Activated T-helper 1 cell treated with Interleukin-2 at 50 U/mL for 16 hours (primary cell): ENCODE measurements at places on chromosomes 12 and 14.

- DNase-seq: no peak
Measured at GRCh38 chr12:79885911-79886490, 48.9 kb downstream of the PPP1R12A start.

- DNase-seq: no peak
Measured at GRCh38 chr12:115294453-115295133, 610.6 kb upstream of the TBX3 start.

- DNase-seq: no peak
Measured at GRCh38 chr12:117596968-117597367, 235.5 kb upstream of the NOS1 start.

- no peak for DNase-seq
Measured at GRCh38 chr12:81255947-81256346, 178.1 kb downstream of the ACSS3 start.

DNA sequence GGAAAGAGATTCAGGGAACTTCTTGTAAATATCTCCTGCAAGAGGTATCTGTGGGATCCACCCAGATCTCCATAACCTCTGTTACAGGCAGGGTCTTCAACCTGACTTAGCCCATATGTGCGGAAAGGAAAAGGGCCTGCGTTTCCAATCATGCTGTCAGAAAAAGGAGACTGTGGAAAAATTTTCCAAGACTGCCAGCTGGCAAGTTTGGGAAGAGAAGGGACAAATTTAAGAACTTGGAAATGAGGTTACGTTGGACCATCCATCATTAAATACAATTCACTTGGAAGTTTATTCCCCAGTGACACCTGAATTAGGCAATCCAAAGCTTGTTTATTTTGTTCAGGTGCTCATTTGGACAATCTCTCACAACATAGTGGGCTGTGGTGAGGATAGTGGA, 13.9 kb downstream of the PTHLH start:
- no peak for DNase-seq

- DNase-seq: no peak
Measured at GRCh38 chr12:3365463-3366411, 125.3 kb upstream of the PRMT8 start.

GRCh38 chr12:104740668-104741067, 217.4 kb downstream of the SLC41A2 start:
- DNase-seq: no peak

- DNase-seq: no peak
Measured at GRCh38 chr14:88312257-88312656, 10.8 kb downstream of the KCNK10 start.

GRCh38 chr12:75816897-75817296, 214.7 kb downstream of the PHLDA1 start:
- no peak for DNase-seq

- DNase-seq: no peak
Measured at GRCh38 chr12:75483431-75483830, 2.9 kb downstream of the GLIPR1 start.

DNA sequence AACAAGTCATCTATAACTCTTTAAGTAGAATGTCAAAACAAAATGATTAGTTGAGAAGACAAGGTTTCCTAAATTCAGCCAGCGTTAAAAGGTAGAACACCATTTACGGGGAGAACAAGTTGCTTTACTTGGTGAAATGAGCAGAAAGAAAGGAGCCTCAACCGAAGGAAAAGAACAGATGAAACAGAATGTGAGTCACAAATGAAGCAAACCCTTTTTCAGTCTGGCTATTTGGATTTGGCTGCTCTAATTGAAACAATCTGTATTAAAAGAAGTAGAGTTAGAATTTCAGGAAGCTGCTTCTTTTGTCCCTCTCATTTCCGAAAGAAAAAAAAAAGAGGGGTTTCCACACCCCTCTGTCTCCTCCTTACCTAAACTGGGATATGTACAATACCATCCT, 34.6 kb downstream of the CEP128 start:
- no peak for DNase-seq

GRCh38 chr12:116466536-116466935, 92.6 kb upstream of the MAP1LC3B2 start:
- no peak for DNase-seq

DNA sequence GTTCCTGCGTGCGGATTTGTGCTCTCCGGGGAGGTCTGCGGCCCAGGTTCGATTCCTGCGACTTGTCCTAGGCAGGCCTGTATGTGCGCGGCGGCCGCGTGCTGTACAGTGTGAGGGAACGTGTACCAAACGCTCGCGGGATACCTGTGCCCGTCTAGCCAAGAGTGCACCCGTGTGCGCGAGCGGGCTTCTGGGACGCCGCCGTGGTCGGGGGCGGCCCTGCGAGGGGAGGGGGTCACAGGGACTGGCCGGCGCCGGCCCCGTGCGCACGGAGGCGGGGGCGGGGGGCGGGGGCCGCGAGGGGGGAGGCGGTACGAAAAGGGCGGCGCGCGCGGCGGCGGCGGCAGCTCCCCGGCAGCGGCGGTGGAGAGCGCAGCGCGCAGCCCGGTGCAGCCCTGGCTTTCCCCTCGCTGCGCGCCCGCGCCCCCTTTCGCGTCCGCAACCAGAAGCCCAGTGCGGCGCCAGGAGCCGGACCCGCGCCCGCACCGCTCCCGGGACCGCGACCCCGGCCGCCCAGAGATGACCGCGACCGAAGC, at the start of gene DLK1:
TSS of gene DLK1 (plus strand) at position 343 of the 536 bp plus-strand sequence. CDS start at position 520, 177 bp downstream.
- DNase-seq: no peak

- no peak for DNase-seq
Measured at GRCh38 chr14:63486738-63487137, 56.4 kb downstream of the PPP2R5E start.

GRCh38 chr12:26712892-26713291, 120.1 kb downstream of the ITPR2 start:
- DNase-seq: no peak

DNA sequence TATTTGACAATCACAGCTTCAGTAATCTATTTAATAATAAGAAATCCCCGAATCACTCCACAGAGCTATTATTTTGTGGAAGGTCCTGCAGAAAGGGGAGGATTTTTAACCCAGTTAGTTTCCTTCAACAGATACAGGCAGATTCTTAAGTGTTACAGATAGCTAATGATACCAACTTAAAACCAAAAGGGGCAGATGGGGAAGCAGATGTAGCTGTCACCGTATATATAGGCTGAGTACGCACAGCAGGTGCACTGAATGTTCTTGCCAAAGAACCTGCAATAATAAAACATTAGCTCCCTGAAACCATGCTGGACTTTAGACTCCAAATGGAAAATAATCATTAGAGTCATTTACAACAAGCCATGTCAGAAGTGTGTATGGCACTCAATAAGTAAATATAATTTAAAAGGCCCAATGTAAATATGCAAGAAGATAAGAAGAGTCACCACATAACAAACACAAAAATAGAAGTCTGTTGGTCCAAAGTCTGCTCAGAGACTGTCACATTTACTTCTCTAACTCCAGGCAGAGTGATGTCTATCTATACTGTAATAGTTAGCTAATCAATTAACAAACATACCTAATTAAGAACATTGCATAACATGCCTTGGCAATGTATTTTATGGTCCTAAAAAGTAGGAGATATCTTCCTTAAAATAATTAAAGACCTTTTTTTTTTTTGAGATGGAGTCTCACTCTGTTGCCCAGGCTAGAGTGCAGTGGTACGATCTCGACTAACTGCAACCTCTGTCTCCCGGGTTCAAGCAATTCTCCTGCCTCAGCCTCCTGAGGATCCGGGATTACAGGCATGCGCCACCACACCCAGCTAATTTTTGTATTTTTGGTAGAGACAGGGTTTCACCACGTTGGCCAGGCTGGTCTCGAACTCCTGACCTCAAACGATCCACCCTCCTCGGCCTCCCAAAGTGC, 78.8 kb downstream of the SEC23A start:
- DNase-seq: no peak

GRCh38 chr12:56941299-56942017, 7.2 kb upstream of the SDR9C7 start:
- no peak for DNase-seq

DNA sequence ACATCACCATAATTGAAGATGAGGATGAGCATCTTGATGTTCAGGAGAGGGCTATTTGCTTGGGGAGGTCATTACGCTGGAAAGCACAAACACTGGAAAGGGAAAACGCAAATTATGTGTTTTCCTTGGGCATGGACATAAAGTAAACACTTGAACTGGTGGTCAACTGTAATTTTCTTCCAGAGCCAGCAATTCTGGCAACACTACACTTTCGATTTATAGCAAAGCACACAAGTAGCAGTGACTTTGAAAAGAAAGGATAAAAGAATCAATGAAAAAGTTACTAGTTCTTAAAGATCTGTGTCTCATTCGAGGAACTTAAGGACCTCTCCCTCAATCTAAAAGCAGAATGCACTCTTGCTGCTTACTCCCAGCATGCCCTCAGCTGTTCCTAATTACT, 2.2 kb downstream of the CLEC14A start:
- no peak for DNase-seq

DNA sequence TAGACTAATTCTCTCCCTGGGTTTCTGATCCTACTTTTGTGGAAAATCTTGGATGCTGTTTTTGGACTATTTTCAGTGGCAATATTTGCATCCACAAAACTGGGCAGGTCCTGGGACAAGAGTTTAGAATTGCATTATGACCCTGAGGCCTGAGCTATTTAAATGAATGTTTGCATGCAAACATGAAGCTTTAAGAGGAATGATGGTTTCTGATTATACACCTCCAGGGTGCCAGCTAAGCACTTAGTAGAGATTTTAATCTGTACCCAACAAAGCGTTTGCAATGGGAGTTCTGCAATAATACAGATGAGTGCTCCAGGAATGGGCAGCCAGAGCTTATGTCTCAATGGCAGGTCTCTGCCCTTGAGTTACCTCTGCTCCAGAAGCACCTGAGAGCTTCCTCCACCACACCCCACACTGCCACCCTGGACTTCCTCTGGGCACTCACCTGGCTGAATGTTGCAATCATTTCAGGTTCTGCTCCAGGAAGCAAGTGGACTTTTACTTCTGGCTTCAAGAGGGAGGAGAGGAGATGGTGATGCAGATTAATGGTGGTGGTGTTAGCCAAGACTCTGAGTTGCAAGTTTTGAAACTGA, 6.0 kb upstream of the SPTLC2 start:
- no peak for DNase-seq

GRCh38 chr12:108587826-108588225, 10.1 kb downstream of the TMEM119 start:
- no peak for DNase-seq

GRCh38 chr12:131347345-131347714, 363.6 kb upstream of the SFSWAP start:
- no peak for DNase-seq

- no peak for DNase-seq
Measured at GRCh38 chr12:90100579-90100978, 391.9 kb upstream of the ATP2B1 start.

DNA sequence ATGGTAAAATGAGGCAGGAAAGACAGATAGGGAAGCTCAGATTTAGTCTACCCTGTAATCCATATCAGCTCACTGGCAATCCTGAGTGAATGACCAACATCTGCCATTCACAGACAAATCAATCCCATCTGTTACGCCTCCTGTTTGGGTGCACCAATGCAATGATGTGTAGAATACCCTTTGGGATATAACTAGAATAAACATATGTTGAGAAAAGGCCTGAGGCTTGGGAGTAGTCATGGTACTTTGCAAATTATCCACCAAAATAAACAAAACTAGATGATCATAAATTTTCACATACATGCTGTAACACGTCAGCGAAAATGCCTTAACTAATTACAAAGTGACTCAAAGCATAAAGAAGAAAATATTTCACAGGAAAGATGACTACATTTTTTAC, 78.8 kb downstream of the KCNC2 start:
- DNase-seq: no peak
